Mesenteric fat pad (tissue), 1 donor: ENCODE measurements at places on chromosomes 12 and 14. TPM values are rescaled to one million over a fixed set of nuclear protein-coding genes. Genes with fewer than 3 reads are reported as not detected.

DNA sequence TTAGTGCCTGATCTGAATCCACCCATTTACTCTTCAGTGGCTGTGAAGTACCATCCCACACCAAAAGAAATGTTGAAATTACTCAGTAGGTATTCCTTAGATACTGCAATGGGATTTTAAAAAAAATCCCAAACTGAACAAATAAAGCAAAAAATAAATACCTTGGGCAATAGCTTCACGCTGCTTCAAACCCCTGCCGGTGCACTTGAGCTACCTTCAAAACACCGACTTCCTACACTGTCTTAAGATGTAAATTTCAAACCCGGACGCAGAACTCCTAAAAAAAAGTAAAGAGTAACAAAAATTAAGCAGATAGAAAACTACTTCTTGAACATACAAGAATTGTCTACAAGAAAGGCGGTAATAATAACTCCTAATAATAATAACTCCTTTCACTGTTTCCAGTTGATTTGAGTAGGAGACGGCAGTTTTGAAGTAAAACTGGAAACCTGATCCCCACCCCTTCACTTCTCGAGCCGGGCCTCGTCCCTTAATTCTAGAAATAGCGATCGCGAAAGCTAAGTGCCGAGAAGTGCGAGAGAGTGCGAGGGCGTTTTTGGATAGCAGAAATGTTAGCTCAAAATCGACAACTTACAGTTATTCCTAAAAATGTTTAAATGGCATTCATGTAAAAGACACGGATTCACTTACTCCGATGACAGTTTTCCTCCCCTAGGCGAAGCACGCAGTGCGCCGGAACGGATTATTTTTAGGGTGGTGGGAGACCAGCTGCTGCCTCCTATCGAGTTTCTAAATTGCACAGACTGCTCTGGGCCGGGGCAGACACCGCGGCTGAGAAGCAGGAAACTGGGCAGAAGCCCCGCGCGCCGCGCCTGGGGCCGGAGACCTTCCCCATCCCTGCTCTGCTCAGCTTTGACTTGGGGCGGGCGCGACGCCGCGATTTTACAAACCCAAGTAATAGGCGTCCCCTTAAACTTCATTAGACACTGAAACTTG is at the start of gene ABCC9:
Gene ABCC9, minus strand, starts transcription at position 878 of the 957 bp plus-strand sequence. CDS start 4,752 bp downstream, outside the sequence.
- DNase-seq, result no peak

- DNase-seq, result no peak
These were observed 30.8 kb downstream of the KIF26A start for GRCh38 chr14:104169005-104169698.

GRCh38 chr14:37437490-37437889 is 157.6 kb downstream of the FOXA1 start:
- no peak for DNase-seq

- no peak for DNase-seq
These were observed 1517.0 kb downstream of the AACS start for GRCh38 chr12:126582231-126582630.

DNA sequence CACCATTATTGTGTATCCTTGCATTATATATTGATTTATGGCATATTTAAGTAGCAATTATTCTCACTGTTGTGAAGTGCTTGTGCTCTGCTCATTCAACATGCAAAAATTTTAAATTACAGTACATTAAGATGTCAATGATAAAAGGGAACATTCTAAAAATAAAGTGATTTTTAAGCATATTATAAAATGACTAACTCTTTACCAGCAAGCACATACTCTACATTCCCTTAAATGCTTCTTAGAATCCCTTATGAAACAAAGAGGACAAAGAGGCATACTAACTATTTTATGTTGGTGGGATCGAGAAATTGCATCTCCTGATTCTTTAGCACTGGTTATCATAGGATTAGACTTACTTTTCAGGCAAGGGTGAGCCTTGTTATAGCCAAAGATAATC is 46.6 kb upstream of the ZDHHC17 start:
- no peak for DNase-seq

ACOT4 gene
- total RNA-seq, result 4.9 TPM

MYBPC1 gene
- total RNA-seq, result not detected
